ENCODE measurements at places on chromosomes 11 and 22.

- no peak for DNase-seq
Observed at GRCh38 chr22:44309137-44309536, 3.6 kb downstream of the SHISAL1 start.

DNA sequence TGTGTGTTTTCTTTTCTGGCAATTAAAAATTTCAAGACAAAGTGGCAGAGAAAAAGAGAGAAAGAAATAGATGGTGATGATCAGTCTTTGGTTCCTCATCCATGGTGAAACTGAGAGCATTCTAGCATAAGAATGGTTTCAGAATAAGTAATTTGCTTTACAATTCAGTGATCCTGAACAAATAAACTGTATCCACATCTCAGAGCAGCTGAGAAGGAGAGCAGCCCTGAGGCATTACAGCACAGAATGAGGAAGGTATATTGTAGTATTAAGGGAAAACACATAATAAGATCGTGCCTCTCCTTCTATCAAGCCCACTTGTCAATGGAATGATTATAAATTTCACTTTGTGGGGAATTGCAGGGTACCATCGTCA is 17.4 kb downstream of the LUZP2 start:
- no peak for DNase-seq

DNA sequence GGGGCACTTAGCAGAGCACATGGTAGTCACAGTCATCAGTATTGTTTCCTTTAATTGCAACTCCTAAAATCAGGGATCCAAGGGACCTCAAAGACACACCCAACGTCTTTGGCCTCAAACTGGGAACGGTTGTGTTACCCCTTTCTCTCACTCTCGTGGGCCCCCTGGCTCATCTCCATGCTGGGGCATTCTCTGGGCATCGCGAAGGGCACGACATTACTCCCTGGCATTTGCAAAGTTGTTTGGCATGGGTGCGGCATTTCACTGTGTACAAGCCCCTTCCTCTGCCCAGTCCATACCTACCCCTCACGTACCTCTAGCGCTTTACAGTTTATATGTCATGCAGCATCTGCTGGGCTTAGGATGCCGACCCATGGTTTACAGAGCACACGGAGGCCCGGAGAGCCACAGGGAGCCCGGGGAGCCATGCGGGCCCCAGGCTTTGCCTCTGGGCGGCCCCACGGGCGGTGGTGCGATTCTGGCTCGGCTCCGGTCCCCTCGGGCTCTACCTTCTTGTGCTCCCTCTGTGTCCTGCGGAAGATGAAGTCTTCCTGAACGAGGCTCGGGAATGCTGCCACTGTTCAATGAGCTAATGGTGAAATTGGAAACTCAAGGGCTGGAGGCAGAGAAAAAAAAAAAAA is 21.9 kb upstream of the CACNG2 start:
- DNase-seq: peak; percentile 59

DNA sequence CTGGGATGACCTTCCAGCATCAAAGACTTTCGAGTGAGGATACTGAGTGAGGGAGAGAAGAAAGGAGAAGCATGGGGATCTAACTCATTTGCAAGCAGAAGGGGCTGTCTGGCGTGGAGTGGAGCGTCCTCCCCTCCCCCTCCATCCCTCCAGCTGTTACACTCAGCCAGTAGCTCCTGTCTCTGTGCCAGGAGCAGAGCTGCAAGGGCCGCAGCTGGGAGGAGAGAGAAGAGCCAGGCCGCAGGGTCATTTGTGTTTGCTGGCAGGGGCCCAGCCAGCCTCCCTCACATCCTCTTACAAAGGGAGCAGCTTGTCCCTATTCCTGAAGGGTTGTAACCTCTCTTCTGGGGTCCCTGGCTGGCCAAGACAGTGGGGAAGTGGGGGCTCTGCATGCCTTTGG is 57.9 kb downstream of the NECTIN1 start:
- DNase-seq: no peak

- DNase-seq: peak; percentile 98
Observed at GRCh38 chr11:727859-728748, 19.2 kb upstream of the TALDO1 start.

- DNase-seq: no peak
Observed at GRCh38 chr11:76713499-76713898, 43.0 kb upstream of the LRRC32 start.

DNA sequence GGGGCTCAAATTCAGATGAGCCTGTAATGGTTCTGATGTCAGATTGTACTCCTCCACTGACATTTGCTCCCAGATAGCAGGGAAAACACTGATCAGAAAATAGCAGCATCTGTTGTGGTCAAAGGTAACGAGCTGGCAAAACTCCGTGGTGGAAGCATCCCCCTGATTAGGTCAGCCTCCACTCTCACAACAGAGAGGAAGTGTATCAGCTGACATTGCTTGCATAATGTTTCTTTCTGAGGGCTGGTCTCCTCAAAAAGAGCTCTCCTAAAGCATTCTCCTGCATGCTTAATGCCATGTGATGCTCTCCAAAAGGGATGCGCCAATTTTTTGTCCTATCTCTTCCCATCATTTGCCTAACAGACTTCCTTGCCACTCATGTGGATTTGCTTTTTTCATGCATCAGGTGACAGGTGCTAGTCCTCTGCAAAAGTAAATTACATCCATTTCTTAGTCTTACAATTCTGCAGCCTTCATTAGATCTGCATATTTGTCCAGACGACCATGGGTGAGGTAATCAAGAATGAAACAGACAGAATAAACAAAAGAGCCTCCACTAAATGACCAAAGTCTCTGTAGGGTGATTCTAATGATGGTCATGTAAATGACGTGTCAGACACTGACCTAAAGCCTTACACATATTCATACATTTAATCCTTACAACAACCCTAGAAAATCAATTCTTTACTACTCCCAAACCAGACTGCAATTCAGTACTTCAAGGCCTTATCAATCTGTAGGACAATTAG is 6.4 kb upstream of the TENM4 start:
- no peak for DNase-seq

GRCh38 chr11:46249103-46249937 is 28.1 kb upstream of the CREB3L1 start:
- no peak for DNase-seq

GRCh38 chr22:29142116-29142515 is 63.6 kb upstream of the EMID1 start:
- DNase-seq: peak; percentile 63

GRCh38 chr11:31646216-31646615 is 136.6 kb downstream of the ELP4 start:
- DNase-seq: no peak

DNA sequence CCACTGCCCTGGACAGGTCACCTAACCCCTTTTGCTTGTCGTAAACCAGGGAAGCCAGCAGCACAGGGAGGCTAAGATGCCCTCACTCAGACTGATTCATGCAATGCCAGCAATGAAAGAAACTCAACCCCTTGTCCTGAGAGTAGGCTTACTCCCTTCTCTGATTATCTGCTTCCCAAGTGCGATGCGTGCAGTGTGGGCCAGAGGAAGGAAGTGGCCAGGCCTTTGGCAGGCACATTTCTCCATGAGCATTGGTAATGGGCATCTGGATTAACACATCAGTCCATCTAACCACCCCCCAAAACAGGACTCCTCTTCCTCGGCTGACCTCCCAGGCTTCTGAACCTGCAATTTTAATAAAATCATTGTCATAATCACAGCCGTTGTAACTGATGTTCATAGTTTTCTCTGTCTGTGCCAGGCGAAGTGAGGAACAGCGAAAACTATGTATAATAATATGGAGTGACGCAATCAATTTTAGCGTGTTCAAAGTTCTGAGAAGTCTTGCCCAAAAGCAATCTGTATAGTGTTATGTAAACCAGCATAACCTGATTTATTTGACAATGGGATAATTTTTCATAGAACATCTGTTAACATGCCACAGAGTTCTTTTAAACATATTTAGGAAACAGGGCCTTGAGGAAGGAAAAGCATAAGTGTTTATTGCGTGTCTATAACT is 33.9 kb downstream of the TST start:
- no peak for DNase-seq

- DNase-seq: no peak
Observed at GRCh38 chr11:126654886-126655806, 299.7 kb downstream of the ST3GAL4 start.

GRCh38 chr11:66022401-66023185 is 3.7 kb downstream of the CATSPER1 start:
- peak; percentile 98 for DNase-seq

DNA sequence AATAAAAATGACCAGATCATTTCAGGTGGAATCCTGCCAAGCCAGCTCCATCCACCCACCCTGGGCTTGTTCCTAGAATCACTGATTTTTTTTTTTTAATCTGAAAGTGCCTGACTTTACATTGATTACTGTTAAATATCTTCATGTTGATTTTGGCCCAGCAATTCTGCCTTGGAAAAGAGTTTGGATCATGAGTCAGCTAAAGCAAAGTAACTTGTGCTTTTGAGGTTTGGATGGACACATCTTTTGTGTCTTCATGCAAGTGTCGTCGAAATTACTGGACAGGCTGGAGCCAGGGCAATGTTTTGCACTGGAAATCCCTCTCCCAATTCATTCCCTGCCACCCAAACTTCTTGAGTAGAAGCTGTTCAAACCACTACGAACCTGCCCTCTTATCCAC is 164.0 kb upstream of the SYT13 start:
- DNase-seq: no peak

DNA sequence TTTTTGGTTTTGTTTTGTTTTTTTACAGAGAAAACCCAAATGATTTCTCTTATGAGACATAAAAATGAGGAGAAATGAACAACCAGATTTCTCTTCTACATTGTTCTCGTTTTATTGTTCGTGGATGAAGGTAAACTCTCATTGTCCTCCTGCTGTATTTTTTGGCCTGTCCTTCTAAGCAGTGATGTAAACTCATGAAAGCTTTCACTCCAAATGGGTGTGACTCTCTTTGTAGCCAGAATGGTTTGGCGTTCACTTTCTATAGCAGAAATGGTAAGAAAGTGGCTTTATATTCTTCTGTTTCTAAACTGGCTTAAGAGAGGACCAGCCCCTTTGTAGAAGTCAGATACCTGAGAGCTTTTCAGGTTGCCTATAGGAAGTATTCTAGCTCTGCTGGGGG is 15.5 kb upstream of the BMAL1 start:
- no peak for DNase-seq

DNA sequence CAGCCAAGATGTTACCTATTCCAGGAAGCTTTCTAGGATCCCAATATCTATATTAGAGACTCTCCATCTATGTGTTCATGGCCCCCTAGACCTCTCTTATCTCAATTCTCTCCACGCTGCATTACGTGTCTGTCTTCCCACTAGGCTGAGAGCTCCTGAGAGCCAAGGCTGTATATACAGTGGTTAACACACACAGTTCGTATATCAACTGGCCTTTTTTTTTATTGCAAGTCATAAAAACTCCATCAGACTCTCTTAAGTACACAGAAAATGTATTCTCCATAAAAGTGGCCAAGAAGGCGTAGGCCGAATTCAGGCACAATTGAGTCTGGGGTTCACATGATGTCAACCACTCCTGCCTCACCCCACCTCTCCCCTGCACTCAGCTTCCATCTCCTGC is 115.9 kb downstream of the TRIM29 start:
- DNase-seq: no peak

- no peak for DNase-seq
Observed at GRCh38 chr11:114132417-114132816, 72.9 kb downstream of the ZBTB16 start.

- no peak for DNase-seq
Observed at GRCh38 chr11:113506893-113507292, 31.7 kb upstream of the DRD2 start.

GRCh38 chr22:45270095-45271020 is 14.4 kb upstream of the UPK3A start:
- no peak for DNase-seq

- DNase-seq: no peak
Observed at GRCh38 chr22:48391820-48392219, 1435.9 kb downstream of the BRD1 start.

DNA sequence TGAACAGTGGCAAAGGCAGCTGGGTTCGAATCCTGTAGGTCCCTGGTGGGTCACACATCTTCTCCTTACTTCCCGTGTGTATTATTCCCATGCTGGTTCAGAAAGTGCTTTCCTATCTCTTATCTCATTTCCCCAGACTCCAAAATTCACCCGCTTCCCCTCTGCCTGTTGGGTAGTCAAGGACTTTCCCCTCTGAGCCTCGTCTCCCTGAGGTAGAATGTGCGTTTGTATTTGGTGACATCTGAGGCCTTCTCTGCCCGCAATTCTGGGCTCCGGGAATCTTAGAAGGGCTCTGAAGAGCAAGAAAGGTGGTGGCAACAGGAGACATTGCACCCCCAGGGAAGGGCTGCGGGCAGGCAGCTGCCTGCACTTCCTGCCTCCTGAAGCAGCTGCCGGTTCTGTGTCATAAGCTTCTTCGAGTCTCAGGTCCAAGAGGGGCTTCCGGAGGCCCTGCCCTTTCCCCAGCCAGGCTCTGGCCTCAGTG is 5.9 kb downstream of the LRRC32 start:
- DNase-seq: no peak

- DNase-seq: peak; percentile 41
Observed at GRCh38 chr11:6238902-6239301, at the start of gene CNGA4. CNGA4 (plus strand) TSS chr11:6239089; CDS start chr11:6239207, 118 bp downstream.

DNA sequence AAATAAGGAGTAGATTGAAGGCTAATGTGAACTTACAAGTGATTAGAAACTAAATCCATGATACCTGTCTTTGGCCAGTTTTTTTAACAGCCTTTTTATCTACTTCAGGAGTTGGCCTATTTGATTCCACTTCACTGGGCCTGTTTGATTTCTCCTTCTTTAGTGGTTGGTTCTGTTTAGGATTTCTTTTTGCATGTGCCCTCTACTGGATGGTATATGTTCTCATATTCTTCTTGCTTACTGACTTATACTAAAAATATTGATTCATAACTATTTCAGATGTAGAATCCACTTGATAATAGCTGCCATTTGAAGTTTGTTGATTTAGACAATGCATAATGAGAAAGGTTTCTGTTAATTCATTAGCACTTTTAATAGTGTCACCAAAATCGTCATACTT is 53.9 kb downstream of the USP47 start:
- no peak for DNase-seq

DNA sequence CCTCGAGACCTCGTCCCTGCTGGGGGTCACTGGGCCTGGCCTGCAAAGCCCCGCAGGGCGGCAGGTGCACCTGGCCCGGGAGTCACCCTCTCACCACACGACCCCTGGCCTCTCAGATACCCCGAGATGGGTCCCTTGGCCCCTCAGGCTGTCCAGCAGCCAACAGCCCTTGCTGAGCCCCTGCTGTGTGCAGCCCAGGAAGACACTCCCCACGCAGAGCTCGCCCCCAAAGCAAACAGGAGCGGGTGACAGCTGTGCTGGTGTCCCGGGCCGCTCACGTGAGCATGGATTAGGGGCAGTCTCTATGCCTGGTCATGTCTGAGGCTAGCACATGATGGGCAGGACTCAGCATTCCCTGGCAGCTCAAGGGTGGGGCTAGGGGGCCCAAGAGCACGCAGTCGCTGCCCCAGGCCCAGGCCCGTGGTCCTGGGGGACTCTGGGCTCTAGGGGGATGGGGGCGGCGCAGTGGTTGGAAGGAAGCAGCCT is 31.3 kb downstream of the WNT7B start:
- no peak for DNase-seq

- DNase-seq: peak; percentile 93
Observed at GRCh38 chr22:50169774-50170341, 673 bp upstream of the PANX2 start.

DNA sequence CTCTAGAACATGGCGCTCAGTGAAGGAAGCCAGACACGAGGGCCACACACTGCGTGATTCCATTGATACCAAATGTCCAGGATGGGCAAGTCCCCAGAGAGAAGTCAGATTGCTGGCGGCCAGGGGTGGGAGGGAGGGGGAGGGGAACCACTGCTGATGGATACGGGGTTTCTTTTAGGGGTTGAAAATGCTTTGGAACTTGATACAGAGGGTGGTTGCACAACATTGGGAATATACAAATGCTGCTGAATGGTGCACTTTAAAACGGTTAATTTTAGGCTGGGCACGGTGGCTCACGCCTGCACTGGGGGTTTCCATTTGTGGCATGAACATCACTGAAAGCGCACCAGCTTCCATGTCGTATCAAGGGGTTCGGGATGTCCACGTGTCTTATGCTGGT is 5.1 kb downstream of the TSPO start:
- no peak for DNase-seq

All from H7 (cell line).